ENCODE measurements at places on chromosomes 4 and X. TPM values are rescaled to one million over a fixed set of nuclear protein-coding genes. Genes with fewer than 3 reads are reported as not detected.

DNA sequence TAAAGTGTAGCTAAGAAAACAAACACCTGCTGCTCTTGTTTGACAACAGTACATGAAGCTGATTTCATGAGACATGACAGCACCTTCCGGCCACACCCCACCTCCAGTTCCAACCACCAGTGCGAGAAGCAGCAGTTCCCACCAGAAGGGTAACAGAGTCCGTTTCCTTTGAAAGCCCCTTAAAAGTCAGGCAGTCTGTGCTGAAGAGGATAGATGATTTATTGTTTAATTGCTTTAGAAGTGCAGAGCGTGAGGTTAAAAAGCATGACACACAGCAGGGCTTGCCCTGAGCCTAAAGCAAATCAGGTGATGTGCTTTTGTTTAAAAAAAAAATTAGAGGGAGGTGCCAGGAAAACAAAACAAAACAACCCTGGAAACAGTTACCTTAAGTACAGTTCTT lies 82.6 kb downstream of the HADH start:
- no peak overlapping the region for H3K4me3 ChIP-seq
- H3K27me3 ChIP-seq = no peaks in the 10 kb centered on the region
- no peaks in the 10 kb centered on the region for H3K4me1 ChIP-seq
- DNase-seq = no peak
- H3K36me3 ChIP-seq = no peaks in the 10 kb centered on the region

- H3K4me3 ChIP-seq = no peak overlapping the region
- H3K4me1 ChIP-seq = no peaks in the 10 kb centered on the region
- no peak overlapping the region for H3K27ac ChIP-seq
Observed at GRCh38 chr4:56512166-56512565, 6.6 kb downstream of the ARL9 start.

DNA sequence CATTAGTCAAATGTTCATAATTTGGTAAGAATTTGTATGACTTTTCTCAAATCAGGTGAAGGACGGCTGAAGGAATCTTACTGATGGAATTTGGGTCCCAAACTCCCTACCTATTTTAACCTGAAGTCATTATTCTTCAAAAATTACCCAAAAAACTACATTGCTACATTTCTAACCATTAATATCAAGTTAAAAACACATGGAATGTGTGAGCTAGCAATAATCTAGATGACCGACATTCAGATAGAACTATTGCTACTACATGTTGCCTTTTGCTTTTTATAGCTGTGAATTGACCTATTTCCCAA lies 25.3 kb upstream of the WWC2 start:
- no peaks in the 10 kb centered on the region for H3K27me3 ChIP-seq
- DNase-seq = no peak
- H3K4me1 ChIP-seq = no peaks in the 10 kb centered on the region
- no peak overlapping the region for H3K27ac ChIP-seq
- no peak overlapping the region for H3K4me3 ChIP-seq

- H3K4me3 ChIP-seq = peak overlapping the region; percentile 84
- no peak for DNase-seq
- no peaks in the 10 kb centered on the region for H3K27me3 ChIP-seq
- H3K36me3 ChIP-seq = no peaks in the 10 kb centered on the region
- peaks cover 43% of the 10 kb centered on the region for H3K4me1 ChIP-seq
Observed at GRCh38 chr4:145177511-145177905, 2.9 kb downstream of the OTUD4 start.

The FHIP1A gene
- 90.3 TPM for total RNA-seq
